ENCODE measurements at places on chromosomes 4 and X.

DNA sequence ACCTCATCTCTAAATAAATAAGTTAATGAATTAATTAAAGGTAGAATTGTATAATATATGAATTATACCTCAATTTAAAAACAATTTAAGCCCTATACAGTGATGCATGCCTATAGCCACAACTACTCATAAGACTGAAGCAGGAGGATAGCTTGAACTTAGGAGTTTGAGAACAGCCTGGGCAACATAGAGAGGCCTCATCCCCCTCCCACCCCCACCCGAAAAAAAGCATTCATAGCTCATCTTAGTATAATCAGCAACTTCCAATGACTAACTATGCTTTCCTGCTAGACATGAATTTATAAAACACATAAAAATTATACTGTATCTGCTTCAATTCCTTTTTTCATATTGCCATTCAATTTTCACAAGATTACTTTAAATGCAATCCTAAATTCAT is 1.6 kb downstream of the LRBA start:
- DNase-seq: no peak

- peak; percentile 89 for DNase-seq
Observed at GRCh38 chr4:48268956-48269860, at the start of gene TEC. Gene TEC, minus strand, starts transcription at chr4:48269838. Its CDS starts 41,224 bp downstream, at chr4:48228614.

GRCh38 chrX:43474321-43474720 is 181.8 kb upstream of the MAOA start:
- peak; percentile 30 for DNase-seq

DNA sequence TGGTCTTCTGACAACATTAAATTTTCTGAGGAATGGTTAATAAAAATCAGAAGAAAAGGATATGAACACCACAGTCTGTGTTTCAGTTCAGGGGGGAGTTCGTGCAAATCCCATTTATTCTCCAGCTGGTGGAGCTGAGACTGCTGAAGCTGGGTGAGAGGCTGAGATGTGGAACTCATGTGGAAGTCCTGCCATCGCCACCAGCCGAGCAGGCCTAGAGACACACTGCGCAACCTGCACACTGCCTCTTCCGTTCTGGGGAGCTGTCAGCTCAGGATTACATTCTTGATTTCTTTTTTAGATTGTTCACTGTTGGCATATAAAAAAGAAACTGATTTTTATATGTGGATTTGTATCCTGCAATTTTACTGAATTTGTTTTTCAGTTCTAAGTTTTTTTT is 66.6 kb upstream of the ELOVL6 start:
- DNase-seq: no peak

- DNase-seq: no peak
Observed at GRCh38 chr4:115657991-115658650, 544.7 kb upstream of the NDST4 start.

DNA sequence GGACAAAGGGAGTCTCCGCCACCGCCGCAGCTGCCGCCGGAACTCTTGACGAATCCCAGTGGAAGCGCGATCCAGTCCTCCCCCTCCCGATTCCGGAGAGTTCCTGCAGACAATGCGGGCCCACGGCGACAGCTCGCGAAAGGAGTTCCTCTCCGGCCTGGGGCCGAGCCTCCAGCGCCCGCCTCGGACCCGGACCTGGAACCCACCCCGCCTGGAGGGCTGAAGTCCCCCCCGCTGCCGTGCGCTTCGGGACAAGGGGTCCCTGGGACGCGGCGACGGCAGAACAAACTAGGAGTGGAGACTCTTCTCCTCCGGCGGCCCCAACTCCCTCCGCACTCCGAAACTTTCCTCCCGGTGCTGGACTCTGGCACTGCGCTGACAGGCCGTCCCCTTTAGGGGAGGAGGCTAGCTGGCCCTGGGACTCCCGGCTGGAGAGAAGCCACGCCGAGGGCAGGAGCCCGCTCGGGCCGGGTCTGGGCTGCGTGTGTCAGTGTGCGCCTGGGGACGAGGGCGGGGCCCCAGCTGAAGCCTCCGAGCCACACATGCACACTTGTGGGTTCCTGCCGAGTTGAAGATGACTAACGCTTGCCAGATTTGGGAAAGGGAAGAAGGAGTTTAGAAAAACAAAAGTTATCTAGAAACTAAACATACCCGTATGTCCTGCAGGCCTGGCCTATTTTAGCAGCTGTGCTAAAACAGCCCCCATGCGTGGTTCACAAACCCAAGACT is at the start of gene ANTXR2:
ANTXR2 (minus strand) TSS at position 486 of the 729 bp plus-strand sequence. CDS start 669 bp downstream, outside the sequence.
- peak; percentile 87 for DNase-seq

DNA sequence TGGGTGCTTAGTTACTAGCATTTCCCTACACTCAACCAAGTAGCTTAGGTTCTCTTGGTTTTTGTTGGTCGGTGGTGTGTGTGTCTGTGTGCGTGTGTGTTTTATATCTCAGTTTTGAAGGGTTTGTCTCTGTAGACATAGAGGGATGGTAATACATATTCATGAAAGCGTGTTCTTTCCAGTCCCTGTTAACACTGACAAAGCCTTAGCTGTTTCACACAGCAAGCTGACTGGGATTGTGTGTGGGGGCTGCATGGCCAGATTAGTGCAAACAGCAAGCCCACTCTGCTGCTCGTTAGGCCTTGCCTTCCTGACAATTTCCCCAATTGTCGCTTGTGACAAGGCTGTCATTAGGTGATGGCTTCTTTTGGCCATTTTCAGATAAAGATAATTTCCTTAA is 43.9 kb downstream of the ALPK1 start:
- DNase-seq: no peak
